Activated CD8-positive, alpha-beta T cell treated with anti-CD3 and anti-CD28 coated beads for 36 hours (primary cell): ENCODE measurements at places on chromosomes 6 and 20. TPM values are rescaled to one million over a fixed set of nuclear protein-coding genes. Genes with fewer than 3 reads are reported as not detected.

The KIAA1755 gene
- not detected for total RNA-seq

The BAK1 gene
- 33.8 TPM for total RNA-seq

The TCP11 gene
- total RNA-seq: not detected

The GNRH2 gene
- 0.36 TPM for total RNA-seq

The FAM162B gene
- not detected for total RNA-seq

The CTCFL gene
- total RNA-seq: not detected

The C4A gene
- 3.2 TPM for total RNA-seq

The DSP gene
- total RNA-seq: 0.07 TPM

The PACSIN1 gene
- 0.51 TPM for total RNA-seq

The OGFR gene
- total RNA-seq: 53.6 TPM

The KIF25 gene
- not detected for total RNA-seq

The NMBR gene
- total RNA-seq: not detected

The ALDH8A1 gene
- 1.6 TPM for total RNA-seq

The HLA-DQA2 gene
- total RNA-seq: not detected

The SRXN1 gene
- 9.4 TPM for total RNA-seq

The RGS17 gene
- total RNA-seq: not detected

The POPDC3 gene
- total RNA-seq: not detected

The RFX6 gene
- not detected for total RNA-seq

The RSPO3 gene
- total RNA-seq: not detected

The ANGPT4 gene
- not detected for total RNA-seq

The CST3 gene
- total RNA-seq: 1.2 TPM

The IMPG1 gene
- not detected for total RNA-seq

The ADTRP gene
- 20.0 TPM for total RNA-seq

The HLA-E gene
- 499 TPM for total RNA-seq

The B3GAT2 gene
- not detected for total RNA-seq

The DNMT3B gene
- 2.9 TPM for total RNA-seq

The XKR7 gene
- total RNA-seq: not detected

The EYA4 gene
- total RNA-seq: not detected

The ESR1 gene
- 0.38 TPM for total RNA-seq

The HLA-DRA gene
- total RNA-seq: 8.6 TPM

The RPRD1B gene
- 29.1 TPM for total RNA-seq

The FOXA2 gene
- not detected for total RNA-seq

The PRR18 gene
- 0.27 TPM for total RNA-seq

The MYB gene
- total RNA-seq: 53.6 TPM

The KIF6 gene
- 0.14 TPM for total RNA-seq

The B3GALT4 gene
- 4.2 TPM for total RNA-seq

The ATXN1 gene
- 35.4 TPM for total RNA-seq

The ZC2HC1B gene
- not detected for total RNA-seq

The SNPH gene
- 3.7 TPM for total RNA-seq

The AP5S1 gene
- total RNA-seq: 7.4 TPM

The SRMS gene
- total RNA-seq: not detected

The TAAR9 gene
- not detected for total RNA-seq

The CCN6 gene
- total RNA-seq: not detected

The CTAGE9 gene
- total RNA-seq: not detected

The ELOVL4 gene
- 1.4 TPM for total RNA-seq

The PHACTR1 gene
- not detected for total RNA-seq

The LIN28B gene
- not detected for total RNA-seq

The ADIG gene
- not detected for total RNA-seq

The SIRPB2 gene
- total RNA-seq: not detected
